ENCODE measurements at places on chromosomes 11 and 22. TPM values are rescaled to one million over a fixed set of nuclear protein-coding genes. Genes with fewer than 3 reads are reported as not detected.

DNA sequence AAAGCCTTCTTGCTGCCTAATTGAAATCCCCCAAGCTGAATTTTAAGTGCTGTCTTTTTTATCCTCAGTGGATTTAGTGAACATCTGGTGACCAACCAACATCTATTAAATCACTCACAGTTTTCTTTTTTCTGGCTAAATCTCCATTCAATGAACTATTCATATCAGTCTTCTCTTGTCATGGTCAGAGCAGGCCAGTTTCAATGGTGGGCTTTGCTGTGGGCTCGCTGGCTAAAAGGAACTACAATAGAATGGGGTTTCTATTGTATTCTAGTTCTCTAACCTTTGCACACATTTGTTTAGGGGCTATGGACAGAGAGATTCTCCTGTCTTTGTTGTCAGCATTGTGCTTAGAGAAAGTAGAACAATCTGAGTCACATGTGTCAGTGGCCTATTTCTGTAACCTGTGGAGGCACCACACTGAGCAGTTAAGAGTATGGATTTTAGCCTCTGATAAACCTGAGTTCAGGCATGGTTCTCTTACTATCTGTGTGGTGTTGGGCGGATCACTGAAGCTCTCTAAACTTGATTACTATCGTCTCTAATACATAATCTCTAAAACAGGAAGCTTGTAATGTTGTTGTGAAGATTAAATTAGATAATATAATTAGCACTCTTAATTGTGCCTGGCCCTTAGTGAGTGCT is 94.2 kb upstream of the CADM1 start:
- no peak for DNase-seq

The BTBD18 gene
- total RNA-seq: not detected

DNA sequence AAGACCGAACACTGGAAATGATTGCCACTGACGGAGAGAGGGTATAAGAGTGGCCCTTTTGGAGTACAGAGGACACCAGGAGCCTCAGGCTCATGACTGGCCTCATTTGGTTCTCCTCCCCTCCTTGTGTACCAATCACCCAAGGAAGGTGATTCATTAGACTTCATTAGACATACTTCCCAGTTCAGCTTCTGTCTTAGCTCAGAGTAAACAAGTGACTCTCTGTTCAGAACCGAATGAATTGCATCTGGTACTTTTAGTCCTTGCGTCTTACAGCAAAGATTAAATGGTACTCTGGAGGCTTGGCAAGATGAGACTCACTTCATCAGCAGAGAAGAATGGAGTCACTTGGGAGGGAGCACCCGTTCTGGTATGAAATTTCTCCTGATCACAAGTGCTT is 75.2 kb downstream of the ZNRF3 start:
- DNase-seq: no peak

- no peak for DNase-seq
Observed at GRCh38 chr11:57658023-57658361, 430 bp downstream of the CLP1 start.

DNA sequence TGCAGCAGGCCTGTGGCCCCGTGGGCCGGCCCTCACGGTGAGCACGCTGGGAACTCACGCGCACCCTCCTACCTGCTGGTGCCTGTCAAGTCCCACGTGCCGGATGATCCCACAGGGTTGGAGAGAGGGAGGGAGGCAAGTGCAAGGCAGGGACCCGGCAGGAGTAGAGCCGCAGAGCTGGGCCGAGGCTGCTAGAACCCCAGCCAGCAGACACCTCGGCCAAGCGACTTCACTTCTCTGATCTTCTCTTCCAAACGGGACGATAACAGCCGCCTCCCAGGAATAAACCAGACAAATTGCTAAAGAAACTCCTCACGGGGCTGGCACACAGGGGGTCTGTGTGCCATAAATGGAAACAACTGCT is 1232.8 kb downstream of the TBC1D22A start:
- DNase-seq: no peak

The NF2 gene
- total RNA-seq: 28.9 TPM

Measured in urinary bladder (tissue), 4 donors.